ENCODE measurements at places on chromosomes 2 and 18. TPM values are rescaled to one million over a fixed set of nuclear protein-coding genes. Genes with fewer than 3 reads are reported as not detected.

Gene LRRC30
- total RNA-seq: not detected

Gene IL36B
- total RNA-seq: not detected

Gene OTOS
- total RNA-seq: not detected

Gene MEX3C
- total RNA-seq: 51.5 TPM

Gene SERPINB3
- total RNA-seq: not detected

Gene MLPH
- not detected for total RNA-seq

Gene FAM210A
- 64.2 TPM for total RNA-seq

Gene HAUS1
- total RNA-seq: 61.0 TPM

Gene ADD2
- 24.5 TPM for total RNA-seq

Gene IL1RN
- total RNA-seq: 0.50 TPM

Gene EDAR
- 0.09 TPM for total RNA-seq

Gene DSC1
- 0.16 TPM for total RNA-seq

Gene FBXO48
- 1.4 TPM for total RNA-seq

Gene UGT1A10
- total RNA-seq: not detected

Gene CPS1
- 2.6 TPM for total RNA-seq

Gene POTEI
- total RNA-seq: not detected

Gene MC5R
- total RNA-seq: not detected

Gene INHBB
- not detected for total RNA-seq

Gene ATP6V1C2
- total RNA-seq: not detected

Gene FER1L5
- total RNA-seq: not detected

Gene NEU2
- not detected for total RNA-seq

Gene ADAM23
- 0.54 TPM for total RNA-seq

Gene CXCR1
- not detected for total RNA-seq

Gene EMX1
- not detected for total RNA-seq

Gene EVX2
- not detected for total RNA-seq

Gene SERPINB11
- total RNA-seq: not detected

Gene RPRM
- 0.20 TPM for total RNA-seq

Gene CDH19
- total RNA-seq: not detected

Gene CAVIN2
- total RNA-seq: not detected

Gene NTSR2
- not detected for total RNA-seq

Gene ARMC9
- 2.2 TPM for total RNA-seq

Gene CABLES1
- total RNA-seq: 2.0 TPM

Gene RND3
- total RNA-seq: not detected

Gene CRYBA2
- not detected for total RNA-seq

Gene SLC23A3
- 1.1 TPM for total RNA-seq

Gene SH3RF3
- 1.9 TPM for total RNA-seq

Gene RPS27A
- 1,457 TPM for total RNA-seq

Gene ZFAND2B
- total RNA-seq: 31.3 TPM

Gene FAM117B
- 17.2 TPM for total RNA-seq

Gene ZNF892
- total RNA-seq: 3.3 TPM
